Lung (tissue), 17 donors: ENCODE measurements at places on chromosomes 1 and 21. TPM values are rescaled to one million over a fixed set of nuclear protein-coding genes. Genes with fewer than 3 reads are reported as not detected.

PLA2G2A gene
- total RNA-seq: 33.1 TPM

C1orf87 gene
- total RNA-seq: 13.8 TPM

BRINP3 gene
- 19.8 TPM for total RNA-seq

RABGGTB gene
- total RNA-seq: 60.7 TPM

RCC2 gene
- 43.1 TPM for total RNA-seq

SNIP1 gene
- 22.4 TPM for total RNA-seq

CATSPERE gene
- total RNA-seq: 2.7 TPM

FAM163A gene
- total RNA-seq: not detected

FCRLB gene
- total RNA-seq: 0.86 TPM

- no peak for DNase-seq
These were observed 81.9 kb downstream of the DHRS3 start for GRCh38 chr1:12536023-12536639.

DNA sequence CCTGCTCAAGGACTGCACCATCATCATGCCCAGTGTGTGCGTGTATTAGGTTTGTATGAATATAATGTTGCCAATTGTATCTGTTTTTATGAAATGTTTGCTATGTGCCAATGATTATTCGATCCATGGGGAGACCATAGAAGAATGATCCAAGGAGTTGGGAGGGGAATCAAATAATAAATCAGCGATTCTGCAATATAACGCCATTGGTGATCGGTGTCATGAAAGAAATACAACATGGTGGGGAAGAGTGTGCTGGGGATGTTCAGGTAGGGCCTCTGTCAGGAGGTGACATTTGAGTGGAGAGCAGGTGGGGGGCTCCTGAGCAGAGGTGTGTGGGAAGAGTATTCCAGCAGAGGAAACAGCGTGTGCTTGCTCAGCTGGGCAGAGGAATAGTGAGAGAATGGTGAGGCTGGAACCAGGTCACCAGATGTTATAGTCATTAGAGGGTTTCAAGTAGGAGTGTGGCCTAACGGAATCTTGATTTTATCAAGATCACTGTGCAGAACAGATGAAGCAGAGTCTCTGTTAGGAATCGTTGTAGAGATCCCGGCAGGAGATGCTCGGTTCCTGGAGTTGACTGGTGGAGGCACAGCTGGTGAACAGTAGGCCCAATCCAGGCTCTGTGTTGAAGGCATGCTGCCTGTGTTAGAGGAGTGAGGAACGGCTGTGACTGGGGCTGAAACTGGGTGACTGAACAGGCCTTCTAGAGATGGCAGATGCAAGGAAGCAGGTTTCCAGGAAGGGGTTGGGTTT lies 2.9 kb upstream of the ZNF496 start:
- DNase-seq: no peak

- DNase-seq: no peak
These were observed 2.0 kb upstream of the NHLH2 start for GRCh38 chr1:115842948-115843347.

DNA sequence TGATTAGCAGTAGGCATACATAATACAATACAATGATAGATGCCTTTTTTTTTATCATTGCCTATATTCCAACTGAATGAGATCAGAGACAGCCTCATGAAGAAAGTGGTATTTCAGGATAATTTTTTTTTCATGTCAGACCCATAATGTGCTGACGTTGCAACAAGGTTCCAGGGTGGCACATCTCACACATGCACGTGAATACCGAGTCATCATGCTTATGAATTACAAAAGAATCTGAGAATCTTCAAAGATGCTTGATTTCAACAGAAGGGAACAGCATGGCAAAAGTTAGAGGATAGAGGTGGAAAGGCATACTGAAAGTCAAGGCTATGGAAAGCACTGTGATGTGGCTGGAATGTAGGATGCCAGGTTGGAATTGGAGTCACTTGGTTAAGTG lies 5.0 kb upstream of the RNF11 start:
- DNase-seq: no peak

DNA sequence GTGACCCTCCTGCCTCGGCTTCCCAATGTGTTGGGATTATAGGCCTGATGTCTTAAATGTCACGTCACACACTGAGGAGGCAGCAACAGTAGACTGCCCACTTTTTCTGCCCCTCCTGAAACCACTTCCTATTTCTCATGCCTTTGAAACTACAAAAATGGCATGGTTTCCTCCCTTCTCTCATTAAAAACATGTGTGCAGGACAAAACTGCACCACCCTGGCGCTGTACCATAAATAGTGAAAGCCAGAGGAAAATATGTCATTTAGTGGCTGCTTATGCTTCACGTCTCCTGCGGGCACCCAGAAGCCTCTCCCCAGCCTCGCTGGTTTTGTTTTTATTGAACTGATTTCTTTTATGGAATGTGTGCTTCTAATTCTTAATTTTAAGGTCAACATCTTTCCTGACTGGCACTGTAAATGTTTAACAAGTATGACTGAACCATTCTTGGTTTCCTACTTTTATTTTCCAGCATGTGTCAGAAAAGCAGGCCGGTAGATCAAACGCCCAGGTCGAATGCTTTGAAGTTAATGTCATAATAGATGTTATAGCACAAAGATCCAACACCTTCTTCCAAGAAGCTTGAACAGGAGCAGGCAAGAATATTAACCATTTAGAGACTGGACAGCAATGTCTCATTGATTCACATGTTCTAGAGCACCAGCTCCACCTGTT lies 59.6 kb upstream of the C1orf87 start:
- DNase-seq: peak; percentile 31

DNA sequence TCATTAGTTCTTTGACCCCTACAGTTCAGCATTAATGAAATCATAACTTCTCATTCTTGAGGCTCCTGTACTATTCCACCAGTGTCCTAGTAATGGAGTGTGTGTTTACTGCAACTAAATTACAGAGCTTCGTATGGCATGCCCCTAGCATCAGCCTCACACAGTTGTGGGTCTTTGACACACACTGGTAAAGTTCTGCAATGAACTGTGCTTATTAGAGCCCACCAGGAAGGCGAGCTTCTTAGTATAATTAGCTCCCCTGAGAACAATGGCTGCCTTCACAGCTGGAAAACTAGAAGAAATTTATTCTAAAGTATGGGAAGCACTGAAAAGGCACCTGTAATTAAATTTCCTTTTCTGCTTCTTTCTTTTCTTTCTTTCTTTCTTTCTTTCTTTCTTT lies 251.1 kb upstream of the RGS18 start:
- no peak for DNase-seq

- DNase-seq: peak; percentile 87
These were observed 3.0 kb downstream of the HLX start for GRCh38 chr1:220882061-220882891.

DNA sequence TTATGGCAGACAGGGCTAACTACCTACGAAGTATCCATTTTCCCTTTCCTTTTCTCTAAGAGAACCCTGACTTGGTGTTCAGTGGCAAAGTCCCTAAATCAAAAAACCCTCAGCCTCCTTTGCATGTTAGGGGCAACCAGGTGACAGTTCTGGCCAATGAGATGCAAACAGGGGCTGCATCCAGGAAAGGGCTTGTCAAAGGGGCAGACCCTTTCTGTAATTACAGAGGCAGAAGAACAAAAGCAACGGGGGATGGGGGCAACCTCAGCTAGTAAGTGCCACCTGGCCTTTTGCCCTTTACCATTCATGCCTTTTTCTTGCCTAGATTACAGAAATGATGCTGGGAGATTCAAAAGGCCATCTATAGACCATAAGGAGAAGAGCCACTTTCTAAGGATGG lies 34.4 kb downstream of the GLUL start:
- DNase-seq: no peak

DNA sequence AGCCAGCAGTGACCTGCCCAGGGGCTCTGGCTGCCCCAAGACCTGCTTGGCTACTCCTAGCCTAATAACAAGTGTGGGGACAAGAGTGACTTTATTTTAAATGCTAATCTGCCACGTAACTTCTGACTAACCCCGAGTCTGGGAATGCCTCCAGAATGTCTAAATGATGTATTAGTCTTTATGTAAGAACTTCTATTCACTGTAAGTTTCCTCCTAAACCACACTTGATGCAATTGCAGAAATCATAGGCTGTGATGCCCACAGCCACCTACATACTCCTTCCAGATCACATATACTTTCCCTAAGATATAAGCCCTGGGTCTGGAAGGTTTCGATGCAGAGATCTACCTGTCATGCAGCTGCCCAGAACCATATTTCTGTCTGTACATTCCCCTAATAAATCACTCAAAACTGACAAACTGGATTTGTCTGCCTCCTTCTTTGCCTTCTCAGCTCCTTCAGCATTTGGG lies 5.9 kb upstream of the VPS45 start:
- DNase-seq: peak; percentile 81

DNA sequence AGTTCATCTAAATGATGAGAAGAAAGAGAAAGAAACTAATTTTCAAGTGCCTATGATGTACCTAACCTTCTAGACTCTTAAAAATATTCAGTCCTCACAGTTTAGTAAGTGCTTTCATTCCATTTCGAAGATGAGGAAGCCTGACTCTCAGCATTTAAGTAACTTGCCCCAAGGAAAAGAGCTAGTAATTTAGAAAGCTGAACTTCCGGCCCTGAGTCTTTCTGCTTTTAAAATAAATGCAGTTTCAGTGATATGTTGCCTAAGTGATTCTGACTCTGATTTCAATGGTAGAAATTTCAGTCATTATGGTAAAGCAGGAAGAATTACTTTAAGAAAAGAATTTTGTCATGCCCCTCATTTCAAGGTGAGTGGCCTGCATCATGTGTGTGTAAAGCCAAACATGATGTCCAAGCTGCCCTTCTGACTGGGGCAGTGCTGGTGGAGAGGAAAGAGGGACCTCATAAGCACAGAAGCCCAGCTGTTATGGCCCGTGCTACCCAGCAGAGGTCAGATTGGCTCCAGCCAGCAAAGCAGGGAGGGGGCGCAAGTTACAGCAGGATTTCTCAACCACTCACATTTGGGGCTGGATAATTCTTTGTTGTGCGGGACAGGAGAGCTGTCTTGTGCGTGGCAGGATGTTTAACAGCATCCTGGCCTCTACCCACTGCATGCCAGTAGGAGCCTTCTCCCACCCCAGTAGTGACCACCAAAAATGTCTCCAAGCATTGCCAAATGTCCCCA lies 10.7 kb downstream of the ATP1A4 start:
- DNase-seq: peak; percentile 30

DNA sequence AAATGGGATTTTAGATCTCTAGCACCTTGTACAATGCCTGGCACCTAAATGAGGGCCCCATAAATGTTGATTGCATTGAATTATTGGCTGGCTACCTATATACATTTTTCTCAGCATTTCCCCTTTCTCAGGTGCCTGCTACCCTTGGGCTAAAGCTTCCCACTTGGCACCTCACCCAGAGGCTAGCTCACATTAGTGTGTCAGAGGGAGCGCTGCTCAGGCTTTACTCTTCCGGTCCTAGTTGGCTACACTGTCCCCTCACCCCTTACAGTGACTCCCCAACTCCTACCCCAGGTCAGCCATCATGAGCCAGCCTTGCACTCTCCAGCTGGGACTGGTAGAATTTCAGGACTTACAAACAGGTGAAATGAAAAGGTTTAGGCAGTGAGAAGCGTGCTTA lies 9.5 kb downstream of the TRAF5 start:
- DNase-seq: no peak

- DNase-seq: no peak
These were observed 103.2 kb downstream of the BEND5 start for GRCh38 chr1:48673332-48674105.

GRCh38 chr1:12161662-12162458 lies 4.9 kb upstream of the TNFRSF1B start:
- DNase-seq: peak; percentile 56

GRCh38 chr1:204829133-204829825 lies 41.4 kb upstream of the NFASC start:
- no peak for DNase-seq

GRCh38 chr1:6509919-6510291 lies 18.4 kb upstream of the PLEKHG5 start:
- DNase-seq: no peak

DNA sequence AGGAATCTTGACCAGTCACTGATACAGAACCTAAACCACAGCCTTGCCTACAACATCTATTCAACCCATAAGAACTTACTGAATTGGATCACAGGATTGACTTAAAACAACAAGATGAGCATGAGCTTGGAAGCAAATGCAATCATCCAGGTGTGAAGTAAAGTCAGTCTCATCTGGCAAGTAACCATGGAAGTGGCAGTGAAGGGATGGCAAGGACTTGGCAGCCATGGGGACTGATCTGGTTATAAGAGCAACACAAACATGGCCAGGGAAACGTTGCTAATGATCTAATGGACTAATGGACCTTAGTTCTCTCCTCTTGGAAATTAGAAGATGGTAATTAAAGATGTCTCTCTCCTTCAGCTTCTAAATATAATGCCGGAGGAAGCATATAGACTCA lies 133.1 kb downstream of the VAV3 start:
- DNase-seq: no peak

- no peak for DNase-seq
These were observed 11.8 kb downstream of the MRPS6 start for GRCh38 chr21:34085129-34085528.

DNA sequence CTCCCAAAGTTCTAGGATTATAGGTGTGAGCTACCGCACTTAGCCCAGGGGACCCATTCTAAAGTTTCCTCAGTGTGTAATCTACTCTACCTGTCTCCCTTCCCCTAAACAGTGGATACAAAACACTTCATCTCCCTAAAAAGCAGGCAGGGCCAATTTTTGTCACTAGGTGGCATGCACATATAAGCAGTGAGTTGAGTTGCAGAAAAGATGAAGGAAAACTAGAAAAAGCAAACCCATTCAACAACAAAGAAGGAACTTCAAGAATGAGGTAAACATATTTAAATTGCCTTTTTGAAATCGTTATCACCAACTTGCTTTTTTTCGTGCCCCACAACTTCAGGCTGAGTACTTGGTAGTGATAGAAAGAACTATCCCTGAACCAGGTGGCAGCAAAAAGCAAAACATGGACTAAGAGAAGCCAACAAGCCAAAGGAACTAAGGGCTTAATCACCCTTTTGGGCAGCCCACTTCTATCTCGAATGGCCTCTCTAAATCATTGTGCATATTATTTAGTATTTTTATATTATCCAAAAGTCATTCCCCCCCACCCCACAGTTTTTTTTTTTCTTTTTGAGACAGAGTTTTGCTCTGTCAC lies 19.7 kb upstream of the ALDH9A1 start:
- DNase-seq: peak; percentile 73

DNA sequence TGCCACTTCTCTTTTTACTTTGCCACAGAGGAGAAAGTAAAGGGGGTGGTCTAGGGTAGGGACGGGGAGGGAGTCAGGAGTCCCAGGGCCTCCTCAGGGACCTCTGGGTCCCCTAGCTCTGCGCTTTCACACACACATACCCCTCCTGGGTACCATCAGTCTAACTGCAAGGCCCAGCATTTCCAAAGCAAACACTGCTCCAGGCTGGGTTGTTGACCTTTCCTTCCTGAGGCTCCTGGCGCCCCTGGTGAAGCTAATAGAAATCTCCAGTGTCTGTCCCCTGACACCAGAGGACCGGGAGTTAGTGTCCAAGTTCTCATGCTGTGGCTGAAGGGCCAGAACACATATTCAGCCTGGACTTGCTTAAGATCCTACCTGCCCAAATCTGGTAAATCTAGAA lies 3.9 kb downstream of the TMEM63A start:
- no peak for DNase-seq

- no peak for DNase-seq
These were observed 66.0 kb downstream of the TGFB2 start for GRCh38 chr1:218411101-218411500.
